Cardiac fibroblast (primary cell): ENCODE measurements at places on chromosomes 6 and 20.

- DNase-seq = peak; percentile 1
Measured at GRCh38 chr6:122323361-122323760, 76.1 kb upstream of the HSF2 start.

- peak; percentile 78 for DNase-seq
Measured at GRCh38 chr6:25389471-25389870, 110.3 kb downstream of the CARMIL1 start.

- peak; percentile 5 for DNase-seq
Measured at GRCh38 chr6:68317366-68317765, 317.7 kb upstream of the ADGRB3 start.

DNA sequence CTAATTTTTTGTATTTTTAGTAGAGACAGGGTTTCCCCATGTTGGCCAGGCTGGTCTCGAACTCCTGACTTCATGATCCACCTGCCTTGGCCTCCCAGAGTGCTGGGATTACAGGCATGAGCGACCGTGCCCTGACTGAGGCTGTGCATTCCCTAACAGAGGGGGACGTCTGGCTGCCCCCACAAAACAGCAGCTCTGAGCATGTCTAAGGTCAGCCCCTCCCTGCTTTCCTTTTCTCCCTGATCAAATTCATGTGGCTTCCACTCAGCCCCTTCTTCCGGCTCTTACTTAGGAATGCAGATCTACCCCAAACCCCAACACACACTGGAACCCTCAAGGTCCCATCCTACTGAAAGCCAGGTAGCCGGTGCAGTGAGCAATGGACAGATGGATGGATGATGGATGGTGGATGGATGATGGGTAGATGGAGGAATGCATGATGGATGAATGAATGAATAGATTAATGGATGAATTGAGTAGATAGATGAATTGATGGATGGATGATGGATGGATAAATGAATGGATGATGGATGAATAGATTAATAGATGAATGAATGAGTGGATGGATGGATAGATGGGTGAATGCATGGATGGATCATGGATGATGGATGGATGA is 91.5 kb upstream of the BHLHE23 start:
- no peak for DNase-seq

DNA sequence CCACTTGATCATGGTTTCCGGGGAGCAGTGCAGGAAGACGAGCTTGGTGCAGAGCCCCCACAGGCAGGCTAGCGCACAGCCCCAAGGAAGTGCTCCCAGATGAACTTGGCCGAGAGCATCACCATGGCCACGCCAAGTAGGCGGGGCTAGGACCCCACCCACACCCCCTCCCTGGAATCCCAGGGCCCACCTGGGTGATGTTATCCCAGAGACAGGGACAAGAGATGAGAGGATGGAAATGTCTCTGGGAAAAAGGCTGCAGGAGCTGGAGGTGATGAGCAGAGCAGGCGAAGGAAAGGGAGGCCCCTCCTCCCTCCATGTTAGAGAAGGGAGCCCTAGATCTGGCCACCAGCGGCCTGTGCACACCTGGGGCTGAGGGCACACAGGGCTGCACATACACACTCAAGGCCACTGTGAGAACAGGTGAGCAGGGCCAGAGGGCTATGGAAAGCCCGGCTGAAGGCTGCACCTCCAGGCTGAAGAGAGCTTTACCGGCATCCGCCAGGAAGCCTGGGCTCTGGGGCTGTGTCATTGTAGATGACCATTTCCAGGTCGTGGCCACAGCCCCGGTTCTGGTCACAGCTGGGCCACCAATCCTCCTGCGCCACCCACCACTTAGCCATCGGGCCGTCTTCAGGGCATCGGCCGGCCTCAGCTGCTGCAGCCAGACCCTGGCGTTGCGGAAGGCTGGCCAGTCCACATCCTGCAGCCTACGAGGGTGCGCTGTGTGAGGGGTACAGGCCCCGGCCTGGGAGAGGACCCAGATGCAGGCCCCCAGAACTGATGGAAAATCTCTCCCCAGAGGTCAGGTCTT is 24.9 kb downstream of the NPEPL1 start:
- no peak for DNase-seq

DNA sequence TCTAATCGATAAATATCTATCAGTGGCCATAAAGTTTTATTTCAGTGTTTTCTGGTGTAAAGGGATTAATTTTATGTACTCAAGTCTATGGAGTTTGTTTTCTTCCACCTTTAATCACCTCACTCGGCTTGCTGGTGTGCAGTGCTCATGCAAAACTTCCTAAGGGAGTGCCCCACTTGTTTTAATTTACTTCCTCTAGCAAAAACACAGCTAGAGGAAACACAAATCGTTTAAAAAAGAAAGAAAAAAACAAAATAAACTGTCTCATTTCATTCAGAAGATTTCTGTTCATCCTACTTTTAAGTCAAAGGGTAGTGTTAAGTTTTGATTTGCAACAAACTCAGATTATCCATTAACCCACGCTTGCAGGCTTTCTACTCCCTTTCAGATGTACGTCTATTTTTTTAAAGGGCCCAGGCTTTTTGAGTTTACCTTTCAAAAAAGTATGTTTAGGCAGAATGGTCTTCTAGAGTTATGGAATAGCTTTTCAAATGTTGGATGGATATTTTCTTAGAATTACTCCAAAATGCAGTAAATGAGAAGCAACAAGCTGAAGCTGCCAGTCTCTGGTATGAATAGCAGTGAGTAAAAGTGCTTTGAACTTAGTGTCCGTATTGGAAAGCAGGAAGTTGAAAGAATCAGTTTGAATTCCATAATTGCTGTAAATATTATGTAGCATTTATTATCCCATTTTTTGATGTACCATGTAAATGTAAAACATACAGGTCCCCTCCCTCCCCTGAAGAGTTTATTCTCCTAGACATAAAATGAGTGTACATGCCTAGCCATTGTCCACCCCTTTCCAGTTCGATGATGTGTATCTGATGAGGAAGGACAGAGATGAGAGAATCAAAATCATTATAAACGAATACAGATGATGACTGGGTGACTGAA is 113.3 kb downstream of the SLC16A10 start:
- no peak for DNase-seq

DNA sequence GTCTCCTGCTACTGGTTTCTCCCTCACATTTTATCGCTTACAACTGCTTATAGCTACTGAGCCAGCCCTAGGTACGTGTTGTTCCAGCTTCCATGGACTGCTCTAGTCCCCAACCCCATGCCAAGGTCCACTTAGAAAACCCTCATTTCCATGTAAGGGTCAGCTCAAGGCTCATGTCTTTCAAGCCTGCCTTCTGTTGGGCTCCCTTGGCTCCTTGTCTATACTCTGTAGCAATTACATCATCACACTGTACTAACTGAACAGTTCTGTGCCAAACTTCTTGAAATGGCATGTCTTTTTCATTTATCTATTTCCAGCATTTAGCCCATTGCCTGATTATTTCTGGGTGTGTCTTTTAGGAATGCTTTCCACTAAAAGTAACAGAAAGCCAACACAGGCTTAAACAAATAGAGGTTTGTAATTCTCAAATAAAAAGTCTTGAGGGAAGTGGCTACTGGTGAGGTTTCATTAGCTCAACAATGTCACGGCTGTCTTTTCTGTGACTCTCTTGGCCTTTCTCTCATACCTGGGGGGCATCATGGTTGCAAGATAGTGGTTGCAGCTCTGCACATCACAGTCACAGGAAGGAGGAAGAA is 317.6 kb downstream of the TPBG start:
- DNase-seq = no peak

GRCh38 chr6:9494864-9495263 is 920.0 kb downstream of the TFAP2A start:
- DNase-seq = peak; percentile 42

DNA sequence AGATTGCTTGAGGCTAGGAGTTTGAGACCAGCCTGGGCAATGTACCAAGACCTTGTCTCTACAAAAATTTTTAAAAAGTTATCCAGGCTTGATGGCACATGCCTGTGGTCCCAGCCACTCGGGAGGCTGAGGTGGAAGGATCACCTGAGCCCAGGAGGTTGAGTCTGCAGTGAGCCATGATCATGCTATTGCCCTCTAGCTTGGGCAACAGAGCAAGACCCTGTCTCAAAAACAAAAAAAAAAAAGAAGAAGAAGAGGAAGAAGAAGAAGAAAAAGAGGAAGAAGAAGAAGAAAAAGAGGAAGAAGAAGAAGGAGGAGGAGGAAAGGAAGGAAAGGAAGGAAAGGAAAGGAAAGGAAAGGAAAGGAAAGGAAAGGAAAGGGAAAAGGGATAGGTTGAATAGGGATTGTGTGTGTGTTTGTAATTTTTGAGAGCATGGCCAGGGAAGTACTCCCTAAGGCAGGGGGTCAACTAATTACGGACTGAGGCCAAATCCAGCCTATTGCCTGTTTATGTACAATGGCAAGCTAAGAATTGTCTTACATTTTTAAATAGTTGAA is 43.0 kb upstream of the ZNF217 start:
- DNase-seq = no peak
